ENCODE measurements at places on chromosomes 2 and 18. TPM values are rescaled to one million over a fixed set of nuclear protein-coding genes. Genes with fewer than 3 reads are reported as not detected.

BABAM2 gene
- total RNA-seq = 51.8 TPM

PSMA8 gene
- 0.15 TPM for total RNA-seq

TWIST2 gene
- total RNA-seq = 24.7 TPM

SNRPD1 gene
- total RNA-seq = 69.3 TPM

DYNC1I2 gene
- 98.3 TPM for total RNA-seq

GALNT14 gene
- total RNA-seq = 0.20 TPM

HPCAL1 gene
- total RNA-seq = 267 TPM

DSEL gene
- 40.3 TPM for total RNA-seq

CYP20A1 gene
- 16.9 TPM for total RNA-seq

GRB14 gene
- total RNA-seq = not detected

NT5DC4 gene
- total RNA-seq = not detected

CAVIN2 gene
- total RNA-seq = 0.64 TPM

ACVR1C gene
- not detected for total RNA-seq

SLC4A3 gene
- total RNA-seq = 2.6 TPM

PAX3 gene
- 14.6 TPM for total RNA-seq

MAL gene
- total RNA-seq = 11.3 TPM
